K562 (cell line): ENCODE measurements at places on chromosomes 3 and 15. TPM values are rescaled to one million over a fixed set of nuclear protein-coding genes. Genes with fewer than 3 reads are reported as not detected.

Gene MYL3
- total RNA-seq = not detected in 2 replicates

Gene C15orf62
- total RNA-seq = 0.40 and 0.45 TPM in 2 replicates

GRCh38 chr15:88276821-88277410 is 20.4 kb upstream of the NTRK3 start:
- H3K27ac ChIP-seq = no peak overlapping the region
- H3K36me3 ChIP-seq = no peaks in the 10 kb centered on the region
- H3K4me1 ChIP-seq = no peaks in the 10 kb centered on the region
- no peak overlapping the region for H3K4me3 ChIP-seq
- DNase-seq = no peak

DNA sequence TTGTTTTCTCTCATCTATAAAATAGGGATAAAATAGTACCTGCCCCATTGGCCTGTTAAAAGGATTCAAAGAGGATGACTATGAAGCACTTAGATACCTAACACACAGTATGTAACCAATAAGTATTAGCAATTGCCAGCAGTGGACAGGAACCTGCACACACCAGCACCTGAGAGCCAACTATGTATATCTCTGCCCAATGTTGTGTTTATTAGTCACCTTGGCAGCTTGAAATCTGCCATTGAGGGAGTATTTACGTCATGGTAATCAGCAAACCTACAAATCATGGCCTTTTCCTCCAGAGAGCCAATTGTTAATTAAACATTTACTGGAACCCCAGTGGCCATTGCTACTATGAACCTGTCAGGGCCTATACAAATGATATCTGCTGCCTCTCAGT is 13.8 kb downstream of the LARS2 start:
- H3K27me3 ChIP-seq = no peaks in the 10 kb centered on the region
- no peak overlapping the region for H3K27ac ChIP-seq
- peaks cover 75% of the 10 kb centered on the region for H3K36me3 ChIP-seq
- no peaks in the 10 kb centered on the region for H3K4me1 ChIP-seq
- no peak for DNase-seq

DNA sequence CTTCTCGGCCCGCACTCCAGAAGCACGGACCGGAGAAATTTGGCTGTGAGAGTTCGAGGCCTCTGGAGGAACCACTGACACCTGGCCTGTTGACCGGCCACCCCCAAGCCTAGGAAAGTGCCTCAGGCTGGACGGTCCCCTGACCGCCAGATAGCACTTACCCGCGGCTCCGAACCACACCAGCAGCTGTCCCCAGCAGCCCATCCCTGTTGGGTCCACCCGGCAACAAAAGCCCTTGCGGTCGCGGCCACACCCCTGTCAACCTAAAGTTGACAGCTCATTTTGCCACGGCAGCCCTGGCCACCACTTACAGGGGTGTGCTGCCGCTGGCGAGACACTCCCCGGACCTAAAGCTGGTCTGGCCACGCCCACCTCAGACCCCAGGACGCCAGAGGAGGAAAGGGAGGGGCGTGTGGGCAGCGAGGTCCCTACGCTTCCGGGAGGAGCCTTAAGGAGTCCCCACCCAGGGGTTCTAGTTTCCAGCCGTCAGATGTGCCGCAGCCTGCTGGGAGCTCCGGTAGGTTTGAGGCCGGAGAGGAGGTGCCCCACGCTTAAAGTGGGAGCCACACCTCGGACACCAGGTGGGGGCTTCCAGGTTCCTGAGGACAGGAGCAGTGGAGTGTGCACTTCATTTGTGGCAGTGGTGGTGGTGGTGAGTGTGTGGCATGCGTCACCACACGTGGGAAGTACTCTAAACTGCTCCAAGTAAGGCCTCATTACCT is at the start of gene LTK:
LTK (minus strand) TSS at position 322 of the 722 bp plus-strand sequence; CDS start at position 204, 118 bp downstream.
- H3K4me1 ChIP-seq = peaks cover 30% of the 10 kb centered on the region
- H3K36me3 ChIP-seq = peaks cover 14% of the 10 kb centered on the region; the same call in 2 of the 3 replicates
- peak within 1 kb of the TSS; percentile 66 for H3K27ac ChIP-seq
- H3K27me3 ChIP-seq = no peaks in the 10 kb centered on the region
- DNase-seq = peak; percentile 91

GRCh38 chr3:126685021-126685420 is 19.0 kb upstream of the CHCHD6 start:
- no peak overlapping the region for H3K4me3 ChIP-seq
- H3K27me3 ChIP-seq = no peaks in the 10 kb centered on the region
- H3K27ac ChIP-seq = no peak overlapping the region
